Left cardiac atrium (tissue), 4 donors: ENCODE measurements at places on chromosomes 5 and 9. TPM values are rescaled to one million over a fixed set of nuclear protein-coding genes. Genes with fewer than 3 reads are reported as not detected.

COL23A1 gene
- 6.0 TPM for total RNA-seq

ZNF454 gene
- total RNA-seq: 2.0 TPM

DNA sequence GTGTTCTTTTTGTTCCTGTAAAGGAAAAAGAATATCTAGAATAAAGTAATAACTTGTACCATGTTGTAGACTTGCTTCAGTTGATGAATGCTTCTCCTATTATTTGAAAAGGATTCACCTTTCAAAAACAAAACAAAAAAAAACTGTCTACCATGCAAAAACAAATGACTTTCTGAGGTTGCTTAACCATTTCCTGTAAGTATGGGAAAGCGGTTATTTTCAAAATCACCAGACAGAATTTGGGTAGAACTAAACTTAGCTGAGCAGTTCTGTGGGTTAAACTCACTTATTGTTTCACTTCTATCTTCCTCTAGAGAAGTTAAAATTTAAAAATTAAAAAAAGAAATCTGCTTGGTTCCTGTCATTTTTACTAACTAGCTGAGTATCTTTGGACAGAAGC, 25.2 kb downstream of the LNPEP start:
- DNase-seq: no peak

- DNase-seq: no peak
These were observed 2.5 kb downstream of the CD14 start for GRCh38 chr5:140630292-140631035.

GRCh38 chr5:108193021-108193795, 188.7 kb downstream of the FBXL17 start:
- DNase-seq: no peak

- no peak for DNase-seq
These were observed 26.4 kb upstream of the LNPEP start for GRCh38 chr5:96909435-96909834.

- no peak for DNase-seq
These were observed 548.5 kb downstream of the MTRR start for GRCh38 chr5:8417316-8418048.

DNA sequence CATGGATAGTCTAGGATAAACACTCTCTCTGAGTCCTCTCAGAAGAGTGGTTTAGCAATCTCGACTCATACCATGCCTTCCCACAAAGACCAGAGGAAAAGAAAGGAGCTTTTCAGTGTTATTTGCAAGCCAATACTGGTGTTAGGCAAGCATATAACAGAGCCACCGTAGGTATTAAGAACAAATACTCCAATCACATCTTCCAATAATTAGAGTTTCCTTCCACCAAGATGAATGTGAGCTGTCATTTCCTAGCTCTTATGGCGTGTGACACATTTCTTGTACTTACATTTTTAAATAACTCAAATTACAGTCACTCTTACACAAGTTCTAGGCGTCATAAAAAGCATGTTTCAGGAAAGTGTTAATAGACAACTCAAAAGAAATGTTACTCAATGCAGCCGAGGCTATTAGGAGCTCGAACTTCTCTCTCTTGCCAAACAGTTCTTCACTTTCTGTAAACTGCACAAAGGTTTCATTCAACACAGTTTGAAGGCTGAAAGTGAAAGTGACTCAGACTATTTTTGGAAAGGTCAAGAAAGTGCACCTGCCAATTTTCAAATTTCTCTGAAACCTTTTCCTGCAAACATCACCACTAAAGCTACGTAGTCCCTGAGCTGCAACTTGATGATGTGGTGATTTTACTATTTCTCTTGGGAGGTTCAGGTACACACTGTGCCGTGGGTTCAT, 153.8 kb downstream of the AUH start:
- no peak for DNase-seq

- no peak for DNase-seq
These were observed 512.1 kb upstream of the MEF2C start for GRCh38 chr5:89395111-89395510.

DNA sequence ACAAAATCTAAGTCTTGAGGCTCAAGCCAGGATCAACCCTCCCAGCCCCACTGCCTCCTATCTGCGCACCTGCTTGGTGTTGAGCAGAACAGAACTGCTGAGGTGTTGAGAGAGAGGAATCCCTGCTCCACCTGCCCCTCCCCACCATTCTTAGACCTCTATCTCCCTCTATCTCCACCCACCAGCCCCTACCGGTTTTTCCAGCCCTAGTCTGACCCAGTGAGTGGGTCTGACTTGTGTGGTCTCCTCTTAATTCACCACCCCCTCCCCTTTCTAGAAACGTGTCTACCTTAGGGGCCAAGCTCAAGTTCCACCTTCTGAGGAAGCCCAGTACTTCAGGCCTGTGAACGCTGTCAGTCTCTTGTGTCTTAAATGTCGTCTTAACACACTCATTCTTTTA, 93.7 kb downstream of the ARHGAP26 start:
- no peak for DNase-seq

- no peak for DNase-seq
These were observed 1330.4 kb upstream of the WWC1 start for GRCh38 chr5:166961028-166961427.

DNA sequence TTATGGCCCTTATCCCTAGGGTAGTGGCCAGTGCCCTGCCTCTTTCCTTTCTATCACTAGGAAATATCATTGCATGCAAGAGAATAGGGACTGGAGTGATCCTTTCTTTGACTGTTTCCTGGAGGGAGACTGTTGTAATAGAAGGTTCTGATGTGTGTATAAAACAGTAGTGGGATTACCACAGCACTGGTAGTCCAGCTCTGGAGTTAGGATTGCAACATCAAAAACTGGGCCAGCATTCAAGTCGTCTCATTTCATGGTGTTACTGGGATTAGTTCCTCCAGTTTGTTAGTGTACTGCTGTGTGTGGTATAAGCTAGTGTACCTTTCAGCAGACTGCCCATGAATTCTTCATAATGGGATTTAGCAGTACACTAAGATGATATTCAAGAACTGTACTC, 45.8 kb downstream of the KIAA1958 start:
- DNase-seq: peak; percentile 54

GRCh38 chr5:27308153-27308552, 269.8 kb upstream of the CDH9 start:
- DNase-seq: no peak
